ENCODE measurements at places on chromosomes 2 and 18.

DNA sequence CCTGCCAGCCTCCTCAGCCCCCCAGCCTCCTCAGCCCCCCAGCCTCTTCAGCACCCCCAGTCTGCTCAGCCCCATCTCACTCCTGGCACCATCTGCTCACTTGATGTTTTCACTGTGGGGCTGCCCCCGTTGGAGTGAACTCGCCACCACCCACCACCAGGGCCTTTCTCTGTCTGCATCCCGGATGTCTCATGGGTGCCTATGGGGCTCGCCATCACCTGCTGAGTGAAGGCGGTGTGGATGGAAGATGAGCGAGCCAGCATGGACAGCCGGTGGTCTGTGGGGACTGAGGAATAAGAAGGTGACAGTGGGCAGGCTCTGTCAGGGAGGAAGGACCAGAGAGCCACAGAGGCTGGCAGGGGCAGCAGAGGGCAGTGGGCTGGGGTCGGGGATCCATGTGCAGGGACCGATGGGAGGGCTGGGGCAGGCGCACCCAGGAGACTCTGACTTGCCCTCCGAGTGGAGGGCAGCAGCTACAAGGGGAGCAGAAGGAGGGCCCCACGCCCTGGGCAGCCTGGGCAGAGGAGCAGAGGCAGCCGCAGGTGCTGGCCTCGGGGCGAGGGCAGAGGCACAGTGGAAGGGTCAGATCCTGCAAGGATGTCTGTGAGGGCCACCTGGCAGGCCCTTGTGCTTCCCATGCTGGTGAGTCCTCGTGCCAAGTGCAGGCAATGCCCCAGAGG, 74.7 kb upstream of the ODC1 start:
- DNase-seq: no peak

GRCh38 chr2:208142240-208142924, 3.6 kb downstream of the CRYGB start:
- DNase-seq: peak; percentile 91

DNA sequence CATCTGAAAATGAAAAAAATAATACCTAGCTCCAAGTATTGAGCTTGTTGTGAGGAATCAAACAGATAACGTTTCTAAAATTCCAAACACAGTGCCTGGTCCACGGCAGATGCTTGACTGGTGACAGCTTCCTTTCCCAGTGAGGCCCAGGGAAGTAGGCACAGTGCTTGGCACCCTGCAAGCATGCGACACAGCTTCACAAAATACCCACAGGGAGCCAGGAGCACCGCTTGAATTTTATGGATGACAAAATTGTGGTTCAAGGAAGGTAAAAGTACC, 205.1 kb upstream of the TNP1 start:
- DNase-seq: no peak

DNA sequence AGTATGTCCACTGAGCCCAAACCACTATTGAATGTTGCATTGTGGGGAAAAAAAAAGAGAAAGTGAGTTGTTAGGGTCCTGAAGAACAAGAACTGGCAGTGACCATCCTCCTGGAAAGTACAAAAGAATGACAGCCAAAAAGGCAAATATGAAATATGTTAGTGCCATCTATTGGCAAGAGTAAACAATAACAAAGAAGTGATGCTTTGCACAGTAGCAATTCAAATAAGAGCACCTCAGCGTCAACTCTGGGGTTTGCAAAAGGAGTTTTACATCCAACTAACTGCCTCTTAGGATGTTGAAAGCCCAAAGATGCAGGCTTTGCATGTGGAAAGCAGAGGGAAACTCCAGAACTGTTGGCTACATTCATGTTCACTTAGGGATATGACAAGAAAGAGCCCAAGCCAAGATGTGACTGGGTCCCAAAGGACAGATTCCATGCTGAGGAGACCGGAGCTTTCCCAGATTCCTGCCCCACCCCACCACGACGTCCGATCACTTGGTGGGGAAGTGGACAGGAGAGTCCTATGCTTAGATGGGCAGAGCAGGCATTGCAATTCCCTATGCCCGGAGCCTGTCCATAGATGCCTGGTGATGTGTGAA, 15.6 kb downstream of the TRABD2A start:
- DNase-seq: no peak

- no peak for DNase-seq
These were observed 78.5 kb upstream of the TMEM178A start for GRCh38 chr2:39587168-39587567.

DNA sequence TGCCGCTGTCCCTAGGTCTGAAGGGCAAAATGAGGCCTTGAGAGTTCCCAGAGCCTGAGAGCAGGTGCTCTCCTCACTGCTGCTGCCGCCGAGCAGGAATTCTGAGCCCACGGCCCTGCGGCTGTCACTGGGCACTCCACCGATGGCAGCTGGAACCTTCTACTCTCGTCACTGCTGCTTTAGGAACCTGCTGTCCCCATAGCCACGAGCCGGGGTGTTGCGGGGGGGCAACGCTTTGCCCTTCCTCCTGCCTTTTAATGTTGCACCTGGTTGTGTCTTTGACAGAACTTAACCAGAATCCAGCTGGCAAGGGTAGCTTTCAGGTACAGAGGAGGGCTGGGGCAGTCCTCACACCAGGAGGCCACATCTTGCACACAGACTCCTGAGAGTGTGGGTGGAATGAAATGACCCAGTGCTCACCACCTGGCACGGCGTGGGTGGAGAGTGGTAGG, 32.3 kb downstream of the NCK2 start:
- no peak for DNase-seq

DNA sequence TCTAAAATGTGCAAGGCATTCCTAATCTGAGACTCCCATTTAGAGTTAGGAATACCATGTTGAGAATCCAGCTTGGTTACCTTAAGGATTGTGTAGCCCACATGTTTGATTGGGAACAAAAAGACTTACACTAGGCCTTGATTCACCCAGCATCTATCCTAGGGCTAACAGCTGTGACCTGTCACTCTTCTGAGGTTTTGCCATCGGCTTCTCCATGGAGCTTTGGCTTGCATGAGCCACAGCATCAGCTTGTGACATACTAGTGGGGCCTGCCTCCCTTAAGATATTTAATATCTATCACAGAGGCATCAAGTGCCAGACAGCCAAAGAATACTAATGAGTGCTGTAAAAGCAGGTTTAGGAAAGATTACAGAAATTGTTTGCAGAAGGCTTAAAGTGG, 241.3 kb upstream of the UBE2E3 start:
- no peak for DNase-seq

DNA sequence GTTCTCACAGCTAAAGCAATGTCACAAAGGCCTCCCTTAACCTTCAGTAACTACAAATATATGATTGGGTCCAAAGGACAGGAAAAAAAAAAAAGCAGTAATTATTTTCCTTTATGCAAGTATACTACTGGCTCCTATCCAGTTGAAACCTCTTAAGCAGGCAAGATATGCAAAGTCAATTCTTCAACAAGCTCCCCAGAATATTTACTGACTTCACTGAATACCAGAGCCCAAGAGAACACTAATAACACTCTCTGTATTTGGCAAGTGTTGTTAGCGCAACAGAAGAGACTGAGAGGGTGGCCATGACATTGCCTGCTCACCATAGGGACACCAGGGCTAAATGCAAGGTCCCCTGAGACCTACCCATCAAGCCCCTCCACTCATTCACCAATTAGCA, 74.5 kb downstream of the AP1S3 start:
- no peak for DNase-seq

- DNase-seq: no peak
These were observed 505.5 kb upstream of the FAM98A start for GRCh38 chr2:34104601-34105000.

- DNase-seq: no peak
These were observed 419.8 kb downstream of the SETBP1 start for GRCh38 chr18:45100321-45101105.

DNA sequence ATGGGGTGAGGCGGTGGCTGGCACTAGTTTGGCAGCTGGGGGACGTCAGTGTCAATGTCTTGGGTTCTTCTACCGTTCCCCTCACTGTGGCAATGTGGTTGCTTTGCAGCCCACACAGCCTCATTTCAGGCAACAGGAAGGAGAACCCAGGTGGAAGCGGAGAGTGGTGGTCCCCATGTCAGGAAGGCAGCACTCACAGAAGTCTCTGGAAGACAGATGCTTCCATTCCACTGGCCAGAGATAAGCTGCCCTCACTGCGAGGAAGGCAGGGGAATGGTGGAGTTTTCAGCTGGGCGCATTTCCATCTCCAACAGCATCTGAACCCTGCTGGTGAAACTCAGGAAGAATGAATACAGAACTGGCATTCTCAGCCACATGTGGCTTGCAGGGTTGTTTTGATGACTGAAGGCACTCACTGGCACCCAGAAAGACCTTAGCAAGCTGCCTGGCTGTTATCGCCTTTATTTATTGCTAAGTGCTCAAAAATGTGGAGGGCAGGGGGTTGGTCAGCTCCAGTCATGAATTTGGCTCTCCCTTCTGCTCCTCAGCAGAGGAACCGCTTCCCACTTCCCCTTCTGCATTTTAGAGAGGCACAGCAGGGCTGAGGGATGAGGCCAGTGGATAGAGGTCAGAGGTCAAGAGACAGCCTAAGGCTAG, 19.4 kb downstream of the KCNIP3 start:
- no peak for DNase-seq

DNA sequence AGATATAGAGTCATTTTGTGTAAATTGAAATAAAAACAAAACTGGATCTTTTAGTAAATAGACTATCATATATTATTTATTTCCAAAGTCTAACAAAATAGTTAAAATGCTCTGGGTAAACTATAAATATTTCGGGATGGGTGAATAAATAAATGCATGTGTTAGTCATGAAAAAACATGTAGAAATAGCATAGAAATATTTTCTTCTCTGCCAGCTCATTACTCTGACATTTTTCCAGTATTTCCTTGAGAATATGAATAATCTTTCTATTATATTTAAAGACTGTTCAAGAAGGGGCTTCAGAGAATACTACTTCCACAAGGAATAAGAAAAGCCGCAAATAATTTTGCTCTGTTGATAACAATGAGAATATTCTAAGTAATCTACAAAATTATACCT, 880.4 kb downstream of the TRIB2 start:
- DNase-seq: no peak

- no peak for DNase-seq
These were observed 45.6 kb downstream of the REV1 start for GRCh38 chr2:99444222-99444621.

DNA sequence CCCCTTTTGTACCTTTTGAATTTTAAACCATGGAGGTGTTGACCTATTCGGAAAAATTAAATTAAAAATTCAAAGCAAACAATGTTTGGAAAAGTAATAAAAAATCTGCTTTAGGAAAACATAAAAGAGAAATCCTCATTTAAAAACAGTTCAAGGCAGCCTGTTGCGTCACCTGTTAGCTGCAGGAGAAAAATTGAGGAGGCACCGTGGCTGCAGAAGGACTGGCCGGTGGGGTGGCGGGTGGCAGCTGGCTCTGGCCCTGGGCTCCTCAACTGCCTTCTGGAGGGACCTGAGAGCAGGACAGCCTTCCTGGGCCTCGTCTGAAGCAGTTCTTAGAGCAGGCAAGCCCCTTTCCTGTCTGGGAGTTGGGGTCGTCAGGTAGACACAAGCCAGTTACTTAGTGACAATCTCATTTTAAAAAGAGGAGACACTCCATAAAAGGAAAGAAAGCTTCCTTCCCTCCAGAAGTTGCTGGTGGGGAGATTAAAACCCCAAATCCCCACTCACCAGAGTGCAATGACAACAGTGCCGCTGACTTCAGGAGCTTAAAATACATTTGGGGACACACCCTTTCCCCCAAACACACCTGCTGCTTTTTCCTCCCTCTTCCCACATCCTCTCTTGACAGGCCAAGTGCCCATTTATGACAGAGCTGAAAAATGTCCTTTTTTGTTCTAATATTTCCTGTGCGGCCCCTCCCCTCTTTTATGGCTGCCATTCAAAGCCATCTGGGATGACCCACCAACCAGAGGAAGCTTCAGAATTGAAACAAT, 9.7 kb downstream of the ZBTB7C start:
- no peak for DNase-seq

DNA sequence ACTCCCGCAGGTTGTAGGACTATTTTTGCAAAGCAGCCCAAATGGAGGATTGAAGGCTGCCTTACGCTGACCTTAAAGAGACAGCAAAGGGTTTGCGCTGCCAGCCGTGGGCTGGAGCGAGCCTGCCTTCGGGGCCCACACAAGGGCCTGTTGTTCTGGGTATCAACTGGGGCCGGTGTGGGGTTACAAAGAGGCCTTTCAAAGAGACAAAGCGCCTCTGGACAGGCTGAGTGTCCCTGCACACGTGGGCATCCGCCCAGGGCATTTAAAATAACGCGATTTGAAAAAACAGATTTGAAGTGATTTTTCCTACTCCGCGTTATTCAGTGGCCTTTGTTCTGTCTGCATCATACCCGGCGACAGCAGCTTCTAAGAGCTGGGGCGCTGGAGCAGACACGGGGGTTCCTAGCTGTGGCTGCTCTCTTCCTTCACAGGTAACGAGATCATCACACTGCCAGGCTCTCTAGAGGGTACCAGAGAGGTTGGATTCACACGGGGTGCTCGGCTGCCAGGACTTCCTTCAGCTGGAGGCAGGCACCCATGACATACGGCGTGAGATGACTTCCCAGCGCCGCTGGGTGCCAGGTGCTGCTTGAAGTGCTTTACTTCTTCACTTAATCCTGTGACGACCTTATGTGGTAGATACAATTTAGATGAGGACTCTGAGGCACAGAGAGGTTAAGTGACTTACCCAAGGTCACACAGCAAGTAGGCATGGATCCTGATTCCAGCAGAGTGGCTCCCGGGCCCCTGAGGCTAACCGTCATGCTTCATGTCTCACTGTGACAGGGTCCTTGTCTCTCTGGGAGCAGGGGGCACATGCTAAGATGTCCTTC, 32.2 kb downstream of the MAL start:
- no peak for DNase-seq

DNA sequence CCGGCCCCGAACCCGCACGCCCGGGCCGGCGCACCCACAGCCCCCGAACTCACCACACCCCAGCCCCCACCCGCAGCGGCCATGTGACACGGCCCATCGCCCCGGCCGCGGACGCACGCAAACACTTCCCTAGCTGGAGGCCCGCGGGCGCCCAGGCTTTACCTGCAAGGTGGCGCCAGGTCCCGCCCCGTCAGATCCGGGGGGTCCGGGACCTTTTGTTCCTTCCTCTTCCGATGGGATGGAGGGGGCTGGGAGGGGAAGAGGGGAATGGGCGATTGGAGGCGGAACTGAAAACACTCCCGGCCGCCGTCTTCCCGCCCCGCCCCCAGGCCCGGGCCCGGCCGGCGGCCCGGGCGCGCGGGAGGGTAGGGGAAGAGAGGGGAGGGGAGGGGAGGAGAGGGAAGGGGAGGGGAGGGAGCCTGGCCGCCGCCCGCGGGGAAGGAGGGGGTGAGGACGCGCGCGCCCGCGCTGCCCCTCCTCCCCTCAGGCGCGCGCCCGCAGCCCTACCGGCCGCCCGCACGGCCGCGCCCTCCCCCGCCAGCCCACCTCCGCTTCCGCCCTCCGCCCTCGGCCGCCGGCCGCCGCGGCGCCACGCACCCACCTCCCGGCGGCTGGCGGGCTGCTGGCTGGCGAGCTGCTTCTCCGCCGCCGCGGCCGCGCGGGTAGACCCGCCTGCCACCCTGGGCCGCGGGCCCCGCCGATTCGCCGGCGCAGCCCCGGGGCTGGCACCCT, at the start of gene SMAD2:
Gene SMAD2, minus strand, starts transcription at position 461 of the 732 bp plus-strand sequence. CDS start 33,903 bp downstream, outside the sequence.
- no peak for DNase-seq

DNA sequence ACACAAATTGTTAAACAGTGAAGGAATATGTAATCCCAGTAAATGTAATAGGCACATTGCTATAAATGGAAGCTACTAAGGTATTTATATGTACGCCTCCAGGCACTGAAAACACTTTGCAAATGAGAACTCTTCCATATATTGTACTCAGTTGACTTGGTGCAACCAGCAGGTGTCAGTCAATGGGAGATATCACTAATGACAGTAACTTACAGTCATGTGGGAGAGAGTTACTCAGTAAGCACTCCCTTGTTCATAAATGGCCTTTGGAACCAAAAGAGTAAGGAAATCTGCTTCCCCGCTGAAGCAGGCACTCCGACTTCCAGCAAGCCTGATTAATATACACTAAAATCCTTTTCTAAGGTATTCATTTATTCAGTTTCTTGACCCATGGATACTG, 5.9 kb downstream of the MDH1 start:
- no peak for DNase-seq
